SHP77 (cell line): ENCODE measurements at places on chromosomes 4 and X.

DNA sequence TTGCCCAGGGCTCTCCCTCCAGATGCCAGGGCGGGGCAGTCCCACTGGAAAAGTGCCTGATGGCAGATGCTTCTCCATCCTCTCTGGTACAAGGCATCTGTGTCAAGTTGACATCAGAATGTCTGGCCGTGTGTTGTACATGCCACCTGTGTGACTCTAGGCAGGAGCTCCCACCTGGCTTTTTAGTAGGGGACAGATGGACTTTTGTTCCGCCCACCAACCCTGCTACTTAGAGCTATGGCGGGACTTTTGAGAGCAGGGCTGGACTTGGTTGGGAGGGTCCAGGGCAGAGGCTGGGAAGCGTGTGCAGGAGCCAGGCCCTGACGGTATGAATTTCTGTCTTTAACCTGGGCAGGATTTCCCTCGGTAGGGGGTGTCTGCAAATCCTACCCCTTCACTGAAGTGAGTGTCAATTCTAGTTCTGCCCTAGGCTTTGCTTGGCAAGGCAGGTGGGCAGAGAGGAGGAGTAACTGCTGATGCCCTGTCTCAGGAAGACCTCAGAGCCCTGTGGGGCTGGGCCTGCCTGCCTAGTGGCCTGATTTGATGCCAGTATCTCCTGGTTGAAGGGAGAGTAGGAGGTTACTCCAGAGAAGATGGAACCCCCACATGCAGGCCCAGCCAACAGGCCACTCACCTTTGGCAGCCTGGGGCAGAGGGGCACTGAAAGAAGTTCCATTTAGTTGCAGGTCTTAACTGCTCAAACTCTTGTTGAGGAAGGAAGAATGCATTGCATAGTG is 99.1 kb downstream of the PJA1 start:
- DNase-seq = no peak

- DNase-seq = no peak
Observed at GRCh38 chr4:17531538-17532285, 16.7 kb downstream of the CLRN2 start.

- no peak for DNase-seq
Observed at GRCh38 chr4:15234856-15235126, 193.0 kb upstream of the C1QTNF7 start.

DNA sequence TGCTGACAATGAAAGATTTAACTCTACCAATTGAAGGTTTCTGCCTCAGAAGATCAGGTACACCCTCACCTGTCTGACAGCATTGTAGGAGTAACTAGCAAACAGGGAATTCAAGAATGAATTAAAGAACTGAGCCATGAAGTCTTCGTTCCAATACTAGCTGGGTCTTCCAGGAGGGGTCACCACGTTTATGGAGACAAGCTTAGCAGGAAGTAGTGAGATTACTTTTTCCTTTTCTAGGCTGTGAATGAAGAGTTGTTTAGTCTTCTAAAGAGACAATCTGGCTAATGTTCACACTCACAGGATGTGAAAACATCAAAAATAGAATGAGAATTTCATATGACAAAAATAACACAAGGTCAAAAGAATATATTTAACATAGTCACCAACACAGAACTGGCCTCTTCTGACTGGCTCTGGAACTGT is 54.9 kb downstream of the REELD1 start:
- DNase-seq = no peak

DNA sequence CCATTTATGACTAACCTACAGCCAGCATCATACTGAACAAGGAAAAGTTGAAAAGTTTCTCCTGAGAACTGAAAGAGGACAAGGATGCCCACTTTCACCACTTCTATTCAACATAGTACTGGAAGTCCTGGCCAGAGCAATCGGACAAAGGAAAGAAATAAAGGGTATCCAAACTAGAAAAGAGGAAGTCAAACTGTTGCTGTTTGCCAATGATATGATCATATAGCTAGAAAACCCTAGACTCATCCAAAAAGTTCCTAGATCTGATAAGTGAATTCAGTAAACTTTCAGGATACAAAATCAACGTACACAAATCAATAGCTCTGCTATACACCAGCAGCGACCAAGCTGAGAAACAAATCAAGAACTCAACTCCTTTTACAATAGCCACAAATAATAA is 64.5 kb downstream of the CENPC start:
- no peak for DNase-seq

- no peak for DNase-seq
Observed at GRCh38 chr4:176717237-176717636, 75.5 kb downstream of the VEGFC start.

- no peak for DNase-seq
Observed at GRCh38 chrX:130118441-130119311, 8.4 kb upstream of the ELF4 start.

- peak; percentile 64 for DNase-seq
Observed at GRCh38 chr4:84855774-84856173, 110.7 kb downstream of the WDFY3 start.

DNA sequence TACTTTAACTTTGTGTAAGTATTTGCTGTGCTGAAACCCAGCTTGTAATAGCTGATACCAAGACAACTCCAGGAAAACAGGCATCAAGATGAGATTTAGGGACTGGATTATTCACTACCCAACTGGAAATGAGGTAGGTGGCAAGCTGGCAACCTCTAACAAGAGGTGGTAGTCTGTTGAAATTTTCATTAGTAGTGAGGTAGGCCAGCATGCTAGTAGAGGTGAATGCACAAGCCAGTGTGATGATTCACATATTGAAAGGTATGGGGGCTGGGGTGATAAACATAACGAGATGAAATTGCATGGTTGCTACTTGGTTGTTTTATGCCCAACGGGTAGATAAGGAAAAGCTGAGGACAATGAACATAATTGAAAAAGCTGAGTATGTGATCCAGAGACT is 8.5 kb upstream of the TMPRSS11D start:
- DNase-seq = no peak

DNA sequence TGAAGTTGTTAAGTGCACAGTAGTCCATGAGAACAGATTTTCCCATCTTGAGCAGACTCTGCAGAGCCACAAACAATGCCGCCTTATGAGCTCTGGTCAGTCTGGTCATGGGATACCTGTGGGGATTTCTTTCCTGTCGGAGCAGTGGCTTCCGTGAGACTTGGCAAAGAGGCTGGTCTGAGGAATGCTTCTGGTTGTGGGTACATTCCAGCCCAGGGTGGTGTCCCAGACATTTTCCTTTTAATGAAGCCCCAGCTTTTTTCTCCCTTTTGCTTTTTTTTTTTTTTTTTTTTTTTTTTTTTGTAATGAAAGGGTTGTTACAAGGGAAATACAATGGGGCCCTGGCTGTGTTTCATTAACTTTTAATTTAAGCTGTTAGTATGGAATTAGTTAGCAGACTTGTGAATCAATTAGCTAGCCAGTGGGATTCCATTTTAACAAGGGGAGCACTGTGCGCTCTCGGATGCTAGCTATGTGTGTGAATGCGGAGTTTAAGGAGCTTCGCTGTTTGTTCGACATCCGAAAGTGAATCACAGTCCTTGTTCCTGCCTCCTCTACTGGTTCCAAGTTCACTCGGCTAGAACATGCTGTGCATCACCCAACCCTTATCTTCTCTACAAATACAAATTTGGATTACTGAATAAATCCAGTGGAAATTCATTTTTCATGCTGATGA is 225.1 kb downstream of the CBR4 start:
- no peak for DNase-seq

DNA sequence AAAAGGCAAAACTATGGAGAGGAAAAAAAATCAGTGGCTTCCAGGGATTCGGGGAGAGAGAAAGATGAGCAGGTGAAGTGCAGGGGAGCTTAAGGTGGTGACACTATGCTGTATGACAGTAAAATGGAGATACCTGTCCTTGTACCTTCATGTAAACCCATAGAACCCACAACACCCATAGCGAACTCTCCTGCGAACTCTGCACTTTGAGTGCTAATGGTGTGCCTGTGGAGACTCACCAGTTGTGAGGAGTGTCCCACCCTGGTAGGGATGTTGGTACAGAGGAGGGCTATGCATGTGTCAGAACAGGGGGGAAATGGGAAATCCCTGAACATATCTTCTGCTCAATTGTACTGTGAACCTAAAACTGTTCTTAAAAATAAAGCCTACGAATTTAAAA is 42.8 kb downstream of the HMX1 start:
- no peak for DNase-seq

DNA sequence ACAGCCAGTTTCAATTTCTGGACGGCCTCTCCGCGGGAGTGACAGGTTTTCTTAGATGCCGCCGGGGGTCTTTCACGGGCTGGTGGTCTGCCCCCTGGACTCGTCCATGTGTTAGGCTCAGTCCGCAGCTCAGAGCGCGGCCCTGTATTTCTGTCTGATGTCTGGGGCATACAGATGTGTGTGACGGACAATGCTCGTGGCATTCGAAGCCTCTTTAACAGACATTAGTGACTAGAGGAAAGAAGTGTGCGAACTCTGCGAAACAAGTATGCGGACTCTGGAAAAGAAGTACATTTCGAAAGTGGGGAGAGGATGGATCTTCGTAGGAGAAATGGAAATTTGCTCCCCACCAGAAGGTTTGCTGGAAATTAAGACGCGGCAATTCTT is 793 bp upstream of the DCUN1D4 start:
- peak; percentile 51 for DNase-seq

- no peak for DNase-seq
Observed at GRCh38 chr4:74475091-74475800, 30.3 kb downstream of the AREG start.

DNA sequence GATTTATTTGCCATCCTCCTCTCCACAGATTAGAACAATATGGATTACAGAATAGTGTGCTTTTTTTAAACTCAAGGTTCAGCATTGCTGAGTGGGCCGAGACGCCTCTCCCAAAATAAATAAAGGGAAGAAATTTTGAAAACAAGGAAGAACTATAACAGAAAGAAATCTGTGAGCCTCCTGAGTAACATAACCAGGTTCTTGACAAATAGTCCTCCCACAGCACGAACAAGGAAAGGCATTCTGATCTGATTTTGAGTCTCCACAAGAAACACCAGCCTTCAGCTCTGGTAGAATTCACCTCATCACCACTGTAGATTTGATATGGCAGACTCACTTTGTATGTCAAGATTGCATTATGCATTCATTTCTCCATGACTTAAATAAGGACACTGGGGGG is 173.6 kb downstream of the HHIP start:
- no peak for DNase-seq
